ENCODE measurements at places on chromosomes 2 and 18. TPM values are rescaled to one million over a fixed set of nuclear protein-coding genes. Genes with fewer than 3 reads are reported as not detected.

FOXI3 gene
- total RNA-seq: not detected

HOXD11 gene
- not detected for total RNA-seq

MOGAT1 gene
- total RNA-seq: 0.44 TPM

NEUROD1 gene
- total RNA-seq: not detected

B4GALT6 gene
- 5.3 TPM for total RNA-seq
